Fibroblast of gingiva (primary cell): ENCODE measurements at places on chromosomes 12 and 14.
A peak's percentile ranks its signal among the peaks of the same experiment; 100 is the strongest.

DNA sequence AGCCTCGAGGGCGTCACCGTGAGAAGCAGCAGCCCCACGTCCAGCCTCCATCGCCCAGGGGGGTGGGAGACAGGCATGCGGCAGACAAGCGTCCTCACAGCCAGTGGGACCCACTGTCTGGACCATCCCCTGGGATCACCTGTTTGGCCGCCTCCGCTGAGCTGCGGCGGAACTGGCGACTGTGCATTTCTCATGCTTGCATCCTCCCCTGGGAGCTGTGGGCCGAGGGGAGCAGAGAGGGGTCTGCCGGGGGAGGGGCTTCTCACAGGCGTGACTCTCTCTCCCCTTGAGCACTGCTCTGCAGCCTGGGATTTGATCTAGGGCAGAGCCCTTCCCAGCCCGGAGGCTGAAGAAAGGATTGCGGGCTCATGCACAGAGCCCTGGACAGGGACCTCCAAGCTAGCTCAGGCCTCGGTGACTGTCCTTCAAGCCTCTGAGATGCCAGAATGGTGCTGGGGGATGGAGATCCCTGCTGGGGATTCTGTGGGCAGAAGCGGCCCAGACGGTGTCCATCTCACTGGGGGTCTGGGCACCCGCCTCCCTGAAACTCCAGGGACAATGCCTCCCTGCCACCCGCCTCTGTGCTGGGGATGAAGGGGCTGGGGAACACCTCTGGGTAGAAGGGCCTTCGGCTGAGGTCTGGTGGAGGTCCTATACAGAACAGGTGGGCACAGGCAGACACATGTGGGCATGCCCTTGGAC lies 61.1 kb downstream of the PRIMA1 start:
- DNase-seq, result no peak

- no peak for DNase-seq
Observed at GRCh38 chr14:74500417-74501134, 7.0 kb downstream of the ISCA2 start.

- DNase-seq, result no peak
Observed at GRCh38 chr12:64080319-64081007, 141.6 kb downstream of the KICS2 start.

DNA sequence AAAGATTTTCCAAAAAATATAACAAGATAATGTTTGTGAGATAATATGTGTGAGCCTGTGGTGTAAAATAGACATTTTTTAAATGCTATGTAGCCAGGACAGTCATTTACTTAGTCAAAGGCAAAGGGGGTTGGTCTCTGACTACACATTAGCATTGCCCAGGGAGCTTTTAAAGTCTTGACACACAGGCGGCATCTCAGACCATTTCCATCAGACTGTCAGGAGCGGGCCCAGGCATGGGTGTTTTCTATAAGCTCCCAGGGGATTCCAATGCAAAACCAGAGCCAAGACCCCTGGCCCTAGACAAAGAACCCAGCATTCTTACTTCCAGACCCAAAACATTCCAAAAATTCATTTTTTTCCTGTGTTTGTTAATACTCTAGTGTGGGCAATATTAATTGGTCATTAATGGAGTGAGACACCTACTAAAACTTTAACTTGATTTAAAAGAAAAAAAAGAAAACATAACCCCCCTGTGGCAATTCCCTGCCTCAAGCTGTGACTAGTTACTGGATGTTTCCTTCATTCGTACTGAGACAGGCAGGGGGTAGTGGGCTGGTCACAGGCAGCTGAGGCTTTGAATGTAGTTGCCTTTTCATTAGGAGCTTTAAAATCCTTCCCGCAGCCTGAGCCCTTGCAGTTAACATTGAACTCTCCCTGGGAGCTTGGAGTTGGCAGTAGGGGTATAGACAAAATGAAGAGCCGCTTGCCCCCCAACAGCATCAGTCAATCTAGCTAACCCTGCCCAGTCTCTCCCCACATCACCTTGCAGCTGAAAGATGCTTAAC lies 103.7 kb downstream of the CMKLR1 start:
- no peak for DNase-seq

DNA sequence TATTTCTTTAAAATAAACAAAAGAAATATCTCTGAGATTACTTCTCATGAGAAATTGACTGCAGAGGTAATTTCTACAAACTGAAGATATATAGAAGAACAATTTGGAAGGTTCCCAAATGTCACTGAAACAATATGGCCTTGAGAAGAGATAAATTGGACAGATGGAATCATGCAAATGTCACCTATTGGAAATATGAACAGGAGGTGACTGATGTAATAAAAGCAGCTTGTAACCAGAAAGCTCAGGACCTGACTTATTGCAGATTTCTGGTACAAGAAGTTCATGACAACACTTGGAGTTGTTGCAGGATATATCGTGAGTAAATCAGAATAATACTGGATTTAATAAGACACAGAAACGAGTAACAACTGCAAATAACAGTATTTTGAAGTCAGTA lies 93.3 kb upstream of the TRHDE start:
- no peak for DNase-seq

- DNase-seq, result no peak
Observed at GRCh38 chr12:108704527-108704926, 26.8 kb downstream of the CORO1C start.

DNA sequence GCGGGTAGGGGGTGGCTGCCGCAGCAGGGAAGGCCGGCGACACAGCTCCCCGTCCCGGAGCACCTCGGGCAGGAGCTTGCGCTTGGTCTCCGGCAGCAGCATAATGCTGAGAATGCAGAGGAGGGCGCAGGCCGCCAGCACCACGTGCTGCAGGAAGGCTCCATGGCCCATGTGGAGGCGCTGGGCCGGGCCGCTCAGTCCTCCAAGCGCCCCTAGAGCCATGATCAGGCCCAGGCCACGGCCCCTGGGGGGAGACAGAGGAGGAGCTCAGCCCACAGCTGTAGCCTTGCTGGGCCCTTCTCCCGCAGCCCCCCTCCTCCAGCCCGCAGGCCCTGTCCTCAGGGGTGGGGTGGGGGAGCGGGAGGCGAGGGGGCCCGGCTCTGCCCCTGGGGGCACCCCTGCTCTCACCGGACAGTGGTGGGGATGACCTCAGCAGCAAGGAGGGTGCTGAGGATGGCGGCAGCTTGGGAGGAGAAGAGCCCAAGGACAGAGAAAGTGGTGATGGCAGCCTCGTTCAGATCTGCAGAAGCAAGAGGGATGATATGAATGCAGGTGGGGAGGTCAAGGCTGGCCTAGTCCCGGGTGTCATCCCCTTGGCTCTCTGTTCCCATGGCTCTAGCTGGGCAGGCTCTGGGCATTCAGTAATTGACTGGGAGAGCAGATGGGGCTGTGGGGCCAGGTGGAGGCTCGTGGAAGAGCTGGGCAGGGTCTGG lies 5.8 kb downstream of the SLC22A17 start:
- DNase-seq, result no peak

DNA sequence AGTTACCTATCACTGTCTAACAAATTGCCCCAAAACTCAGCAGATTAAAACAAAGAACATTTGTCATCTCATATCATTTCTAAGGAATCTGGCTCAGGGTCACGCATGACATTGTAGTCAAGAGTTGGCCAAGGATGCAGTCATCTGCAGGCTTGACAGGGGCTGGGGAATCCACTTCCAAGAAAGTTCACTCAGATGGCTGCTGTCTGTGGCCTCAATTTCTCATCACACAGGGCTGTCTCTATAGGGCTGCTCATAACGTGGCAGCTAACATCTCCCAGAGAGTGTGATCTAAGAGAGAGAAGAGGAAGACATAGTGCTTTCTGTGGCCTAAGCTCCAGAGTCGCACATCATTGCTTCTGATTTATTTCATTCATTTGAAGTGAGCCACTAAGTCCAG lies 17.0 kb upstream of the IL22 start:
- DNase-seq, result no peak

DNA sequence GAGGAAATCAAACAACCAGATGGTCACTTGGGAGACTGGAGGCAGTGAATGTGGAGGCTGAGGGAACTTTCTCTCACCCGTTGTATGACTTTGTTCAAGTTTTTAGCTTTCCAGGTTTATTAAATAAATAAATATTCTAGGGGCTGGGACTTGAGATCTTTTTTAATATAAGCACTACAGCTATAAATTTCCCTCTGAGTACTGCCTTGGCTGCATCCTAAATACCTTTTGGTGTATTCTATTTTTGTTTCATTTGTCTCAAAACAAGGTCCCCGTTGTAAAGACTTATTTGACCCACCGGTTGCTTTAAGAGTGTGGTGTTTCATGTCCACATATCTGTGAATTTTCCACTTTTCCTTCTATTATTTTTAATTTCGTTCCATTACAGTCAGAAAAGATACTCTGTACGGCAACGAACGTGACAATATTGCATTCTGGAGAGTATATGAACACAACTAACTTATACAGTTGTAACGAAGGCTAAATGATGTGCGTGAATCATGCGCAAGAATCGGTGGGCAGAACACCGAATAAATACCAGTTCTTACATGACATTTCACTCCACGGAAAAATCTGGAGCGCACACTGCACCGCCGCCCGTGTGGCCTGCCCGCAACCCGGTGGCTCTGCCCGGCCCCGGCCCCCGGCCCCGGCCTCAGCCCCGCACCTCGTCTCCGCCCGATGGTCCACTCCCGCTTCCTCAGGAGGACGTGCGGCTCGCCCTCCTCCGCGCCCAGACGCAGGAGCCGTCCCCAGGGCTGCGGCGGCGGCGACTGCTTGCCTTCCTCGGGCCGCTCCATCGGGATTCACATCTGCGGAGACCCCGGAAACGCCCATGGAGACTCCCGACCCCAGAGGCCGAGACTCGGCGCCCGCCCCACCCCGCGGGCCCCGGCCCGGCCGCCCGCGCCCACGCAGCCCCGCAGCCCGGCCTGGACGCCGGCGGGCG lies 602 bp downstream of the CHFR start:
- DNase-seq, result no peak

DNA sequence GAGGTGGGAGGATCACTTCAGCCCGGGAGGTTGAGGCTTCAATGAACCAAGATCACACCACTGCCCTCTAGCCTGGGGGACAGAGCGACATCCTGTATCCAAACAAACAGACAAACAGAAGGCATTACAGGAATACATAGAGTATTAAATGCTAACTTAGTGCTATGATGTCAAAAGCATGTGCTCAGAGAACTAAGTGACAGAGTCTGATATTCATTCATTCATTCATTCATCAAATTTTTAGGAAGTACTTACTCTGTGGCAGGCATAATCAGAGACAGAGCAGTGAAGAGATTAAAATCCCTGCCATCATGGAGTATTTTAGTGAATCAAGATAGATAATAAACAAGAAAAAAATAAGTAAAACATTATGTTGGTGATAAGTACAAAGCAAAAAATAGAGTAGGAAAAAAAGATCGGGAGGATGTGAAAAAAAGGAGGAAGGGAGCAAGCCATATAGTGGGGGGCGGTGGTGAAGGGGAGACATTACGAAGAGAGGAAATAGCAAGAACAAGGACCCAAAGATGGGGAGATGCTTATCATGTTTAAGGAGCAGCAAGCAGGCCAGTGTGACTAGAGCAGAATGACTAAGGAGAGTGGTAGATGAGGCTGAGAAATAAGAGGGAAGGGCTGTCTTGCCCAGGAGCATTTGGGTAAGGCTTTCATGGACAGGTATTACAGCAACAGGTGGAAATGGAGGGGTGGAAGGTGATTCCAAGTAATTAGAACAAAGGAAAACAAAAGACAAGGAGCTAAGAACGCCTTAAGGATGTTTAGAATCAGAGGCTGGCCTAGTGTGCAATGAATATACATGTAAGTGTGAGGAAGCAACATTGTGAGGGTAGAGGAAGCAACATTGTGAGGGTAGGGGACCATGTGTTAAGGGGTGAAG lies 2.8 kb downstream of the MAP4K5 start:
- DNase-seq, result no peak

GRCh38 chr12:27474344-27474743 lies 27.8 kb downstream of the SMCO2 start:
- DNase-seq, result peak; percentile 29

- peak; percentile 26 for DNase-seq
Observed at GRCh38 chr14:75224561-75224960, 48.1 kb upstream of the TMED10 start.

GRCh38 chr14:77323571-77323970 lies 2.7 kb downstream of the GSTZ1 start:
- DNase-seq, result no peak

DNA sequence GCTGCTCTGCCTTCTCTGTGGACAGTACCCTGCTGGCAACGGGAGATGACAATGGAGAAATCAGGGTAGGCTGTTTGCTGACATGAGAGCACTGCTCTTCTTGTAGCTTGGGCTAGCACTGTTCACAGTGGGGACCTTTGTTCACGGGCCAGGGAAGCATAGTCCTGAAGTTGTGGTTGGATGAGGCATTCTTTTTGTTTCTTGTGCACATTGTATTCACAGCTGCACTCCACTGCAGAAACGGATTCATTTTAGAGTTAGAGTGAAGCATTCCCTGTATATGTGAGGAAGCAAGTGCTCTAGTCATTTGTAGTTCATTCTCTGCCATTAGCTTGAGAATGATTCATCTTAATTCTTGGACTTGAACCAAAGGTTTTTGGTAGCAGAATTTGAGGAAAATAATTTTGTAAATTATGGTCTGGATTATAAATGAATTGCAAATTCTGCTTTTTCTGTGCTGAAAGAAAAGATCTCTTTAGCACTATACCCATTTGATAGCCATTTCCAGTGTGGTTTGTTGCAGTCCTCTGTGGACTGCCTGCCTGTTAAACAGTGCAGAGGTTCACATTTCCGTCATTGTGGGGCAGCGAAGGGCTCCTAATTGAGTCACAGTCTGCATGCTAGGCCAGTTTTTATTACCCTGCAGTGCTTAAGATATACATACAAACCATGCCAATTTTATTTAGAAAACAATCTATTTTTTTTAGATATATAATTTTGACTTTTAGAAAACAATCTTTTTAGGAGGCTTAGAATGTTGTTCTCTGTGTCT lies 80.6 kb downstream of the APAF1 start:
- DNase-seq, result peak; percentile 56

- peak; percentile 63 for DNase-seq
Observed at GRCh38 chr14:104150136-104151025, 12.0 kb downstream of the KIF26A start.

- DNase-seq, result no peak
Observed at GRCh38 chr12:130977743-130978095, 24.0 kb downstream of the ADGRD1 start.

DNA sequence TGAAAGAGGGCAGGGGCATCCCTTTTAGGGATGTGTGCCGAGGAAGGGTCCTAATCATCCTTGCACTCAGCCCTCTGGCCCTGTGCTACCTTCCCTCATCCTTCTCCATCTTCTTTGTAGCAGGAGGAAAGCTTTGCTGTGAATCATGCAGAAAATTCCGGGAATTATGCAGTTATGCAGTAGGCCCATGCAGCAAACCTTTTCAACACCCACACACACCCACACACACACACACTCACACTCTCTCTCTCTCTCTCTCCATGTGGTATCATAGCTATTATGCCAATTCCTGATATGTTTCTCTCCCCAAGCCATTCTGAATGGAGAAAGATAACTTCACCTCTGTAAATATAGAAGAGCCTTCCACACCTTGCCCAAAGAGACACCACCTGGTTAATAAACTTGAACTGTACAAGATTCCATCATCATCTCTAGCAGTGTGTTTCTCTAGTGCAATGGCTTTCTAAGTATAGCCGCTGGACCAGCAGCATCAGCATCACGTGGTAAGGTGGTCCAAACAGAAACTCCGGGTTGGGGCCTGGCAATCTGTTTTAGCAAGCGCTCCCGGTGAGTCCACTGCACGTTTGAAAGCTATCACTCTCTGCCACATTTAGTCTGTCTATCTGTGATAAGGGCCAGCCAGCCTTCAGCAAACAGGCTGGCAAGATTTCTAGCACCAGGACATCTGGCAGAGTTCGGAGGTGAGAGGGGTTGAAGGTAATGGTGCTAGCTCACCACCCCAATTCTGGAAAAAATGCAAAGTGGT lies 57.6 kb downstream of the MDM2 start:
- DNase-seq, result no peak

- DNase-seq, result peak; percentile 94
Observed at GRCh38 chr12:96241846-96242256, 47.7 kb downstream of the ELK3 start.

- no peak for DNase-seq
Observed at GRCh38 chr12:99267038-99267437, 380.5 kb upstream of the GARIN6 start.
